ENCODE measurements at places on chromosomes 4 and X.

DNA sequence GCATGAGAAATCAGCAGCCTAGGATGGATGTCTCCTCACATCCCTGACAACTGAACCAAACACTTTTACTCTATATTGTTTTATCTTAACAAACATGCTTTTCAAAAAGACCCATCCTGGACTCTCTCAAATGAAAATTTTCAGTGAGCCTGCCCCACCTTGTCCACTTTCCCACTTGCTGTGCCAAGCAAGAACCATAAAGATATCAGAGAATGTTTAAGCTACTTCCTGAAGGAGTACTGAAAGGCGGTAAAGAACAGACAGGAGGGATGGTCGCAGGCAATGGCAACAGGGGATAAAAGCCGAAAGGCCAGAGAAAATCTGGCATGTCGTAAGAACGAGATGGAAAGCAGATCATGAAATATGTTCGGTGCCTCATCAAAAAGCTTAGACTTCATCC lies 10.5 kb downstream of the APBB2 start:
- DNase-seq = no peak

DNA sequence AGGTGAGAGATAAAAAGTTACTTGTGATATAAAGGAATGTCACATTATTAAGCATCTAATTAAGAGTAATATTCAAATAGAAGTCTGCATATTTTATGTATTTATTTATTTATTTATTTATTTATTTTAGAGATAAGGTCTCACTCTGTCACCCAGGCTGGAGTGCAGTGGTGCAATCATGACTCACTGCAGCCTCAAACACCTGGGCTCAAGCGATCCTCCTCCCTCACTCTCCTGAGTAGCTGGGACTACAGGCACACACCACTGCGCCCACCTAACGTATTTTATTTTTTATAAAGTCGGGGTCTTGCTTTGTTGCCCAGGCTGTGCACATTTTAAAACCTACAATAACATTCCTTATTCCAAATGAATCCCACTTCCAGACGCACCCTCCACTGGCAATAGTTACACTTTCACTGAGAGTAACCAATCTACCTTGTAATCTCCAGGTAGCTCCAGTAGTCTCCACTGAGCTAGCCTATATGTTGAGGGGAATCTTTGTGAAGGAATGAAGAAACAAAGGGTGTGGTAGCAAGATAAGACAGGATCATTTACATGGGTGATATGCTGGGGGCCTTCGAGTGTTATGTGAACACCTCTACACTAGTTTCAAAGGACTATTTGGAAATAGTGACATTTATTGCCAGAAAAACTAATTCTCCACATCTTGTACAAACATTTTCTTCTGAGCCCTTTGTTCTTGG lies 11.9 kb downstream of the SH3D19 start:
- no peak for DNase-seq

GRCh38 chr4:77820649-77821561 lies 1.7 kb upstream of the CNOT6L start:
- DNase-seq = no peak

DNA sequence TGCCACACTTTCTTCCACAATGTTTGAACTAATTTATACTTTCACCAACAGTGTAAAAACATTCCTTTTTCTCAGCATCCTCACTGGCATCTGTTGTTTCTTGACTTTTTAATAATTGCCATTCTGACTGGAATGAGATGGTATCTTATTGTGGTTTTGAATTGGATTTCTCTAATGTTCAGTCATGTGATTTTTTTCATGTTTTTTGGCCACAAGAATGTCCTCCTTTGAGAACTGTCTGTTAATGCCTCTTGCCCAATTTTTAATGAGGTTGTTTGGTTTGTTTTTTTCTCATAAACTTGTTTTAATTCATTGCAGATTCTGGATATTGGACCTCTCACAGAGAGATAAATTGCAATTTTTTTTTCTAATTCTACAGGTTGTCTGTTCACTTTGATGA lies 1195.2 kb downstream of the TECRL start:
- no peak for DNase-seq

- no peak for DNase-seq
Observed at GRCh38 chrX:150587585-150588503, 19.4 kb downstream of the MTM1 start.

GRCh38 chrX:10508891-10509290 lies 111.5 kb downstream of the MID1 start:
- peak; percentile 16 for DNase-seq

GRCh38 chr4:8697826-8698225 lies 105.3 kb downstream of the CPZ start:
- DNase-seq = no peak

DNA sequence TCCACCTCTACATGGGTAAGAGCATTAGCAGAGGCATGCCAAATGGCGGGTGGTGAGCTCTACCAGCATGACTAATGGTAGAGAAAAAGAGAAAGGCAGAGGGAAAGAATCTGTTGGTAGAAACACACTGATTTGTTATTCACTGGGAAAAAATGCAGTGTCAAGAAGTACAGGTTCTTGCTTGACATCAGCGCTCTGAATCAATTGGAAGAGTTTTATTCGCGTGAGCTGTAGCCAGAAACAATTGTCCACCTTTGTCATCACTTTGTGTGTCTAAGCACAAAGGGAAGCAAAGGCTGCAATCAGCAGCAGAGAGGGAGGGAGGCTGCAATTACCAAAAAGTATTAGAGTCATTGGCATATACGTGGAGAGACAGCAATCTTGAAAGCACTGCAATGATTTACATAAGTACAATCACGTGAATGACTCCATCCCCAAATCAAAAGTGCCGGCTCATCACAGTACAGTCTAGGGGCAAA lies 67.7 kb upstream of the HS3ST1 start:
- DNase-seq = no peak

- no peak for DNase-seq
Observed at GRCh38 chr4:98508829-98509598, 149.4 kb downstream of the TSPAN5 start.

DNA sequence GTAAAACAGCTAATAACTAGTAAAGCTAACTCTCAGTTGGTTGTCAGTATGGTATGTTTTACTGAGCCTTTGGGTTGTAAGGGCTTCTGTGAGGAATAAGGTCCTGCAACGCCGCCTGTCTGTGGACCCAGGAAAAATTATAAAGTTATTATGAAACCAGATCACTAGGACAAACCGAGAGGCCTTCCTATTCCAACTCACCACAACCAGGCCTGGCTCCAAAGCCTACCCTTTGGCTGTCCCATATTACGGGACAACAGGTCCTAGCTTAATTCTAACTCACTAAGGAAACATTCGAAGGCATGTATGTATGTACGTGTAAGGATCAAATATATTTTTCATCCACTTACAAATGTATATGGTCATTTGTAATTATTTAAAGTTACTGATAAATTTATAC lies 1.4 kb downstream of the ANKRD17 start:
- DNase-seq = no peak

DNA sequence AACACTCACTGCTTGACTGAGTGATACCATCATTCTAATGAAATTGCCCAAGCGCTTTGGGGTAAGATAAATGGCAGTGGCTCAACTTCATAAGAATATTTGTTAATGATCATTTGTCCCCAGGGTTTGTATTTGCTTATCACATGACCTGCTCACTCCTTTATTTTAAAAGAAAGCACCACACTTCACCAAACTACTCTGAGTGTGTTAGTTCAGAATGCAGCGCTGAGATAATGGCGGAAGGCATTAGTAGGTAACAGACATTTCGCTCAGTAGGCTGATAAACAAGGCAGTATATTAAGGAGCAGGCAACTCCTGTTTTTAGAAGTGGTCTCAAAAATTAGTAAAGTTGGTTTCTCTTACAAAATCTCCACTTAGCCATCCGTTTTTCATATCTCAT lies 1.6 kb downstream of the SNX25 start:
- no peak for DNase-seq

GRCh38 chr4:118270492-118270891 lies 82.3 kb downstream of the PRSS12 start:
- DNase-seq = no peak

DNA sequence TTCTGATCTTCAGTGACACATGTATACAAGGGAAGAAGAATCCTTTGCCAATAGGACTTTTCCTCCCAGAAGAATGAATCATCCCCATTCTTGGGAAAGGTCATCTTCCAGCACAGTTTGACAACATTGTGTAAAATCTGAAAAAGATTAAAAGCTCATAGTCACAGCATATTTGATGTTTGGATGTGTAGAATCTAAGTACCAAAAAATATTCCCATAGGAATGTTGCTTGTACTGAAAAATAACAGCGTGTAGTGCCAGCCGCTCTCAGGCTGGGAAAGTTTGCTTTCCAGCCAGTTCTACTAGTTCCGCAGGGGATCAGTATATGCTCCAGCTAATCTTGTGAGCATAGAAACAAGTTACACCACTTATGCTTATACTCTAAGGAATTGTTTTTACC lies 74.7 kb upstream of the IL13RA1 start:
- no peak for DNase-seq

DNA sequence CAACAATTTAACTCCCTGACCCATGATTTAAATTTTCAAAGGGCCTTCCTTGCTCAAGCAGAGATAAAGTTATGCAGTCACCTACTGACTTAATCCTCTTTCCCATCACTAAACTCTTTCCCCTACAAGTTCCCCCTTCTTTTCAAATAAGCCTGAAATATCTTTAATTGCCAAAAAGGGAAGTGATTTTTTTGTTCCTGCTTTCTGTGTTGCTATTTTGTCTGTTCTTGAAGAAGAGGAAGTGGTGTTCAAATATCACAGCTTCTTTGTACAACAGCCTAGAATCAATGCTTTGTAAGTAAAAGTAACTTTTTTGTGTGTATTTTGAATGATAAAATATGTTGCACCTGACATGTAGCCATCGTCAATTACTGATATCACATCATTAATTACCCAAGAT lies 595.9 kb downstream of the CENPC start:
- no peak for DNase-seq

- no peak for DNase-seq
Observed at GRCh38 chr4:41678086-41678816, 70.3 kb downstream of the PHOX2B start.

- no peak for DNase-seq
Observed at GRCh38 chr4:143486314-143486713, 27.2 kb upstream of the SMARCA5 start.

Data from iPS DF 6.9 (cell line).